ENCODE measurements at places on chromosomes 1 and 21.

DNA sequence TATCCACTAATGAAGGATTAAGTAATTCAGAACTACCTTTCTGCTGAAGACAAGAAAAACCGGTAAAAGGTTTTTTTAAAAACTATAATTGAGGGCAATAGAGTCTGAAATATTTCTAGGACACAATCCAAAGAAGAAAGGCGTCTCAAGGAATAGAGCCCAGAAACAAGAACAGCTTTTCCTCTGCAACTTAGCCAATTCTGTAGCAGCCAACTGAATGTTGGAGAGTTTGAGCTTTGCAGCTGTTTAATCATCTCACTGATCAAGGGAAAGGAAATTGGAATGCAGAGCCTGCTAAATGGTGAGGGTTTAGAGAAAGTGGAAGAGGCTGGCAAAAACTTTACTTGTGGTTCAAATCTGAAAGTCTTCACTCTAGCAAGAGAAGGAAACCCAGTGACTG is 818.9 kb downstream of the KCNT2 start:
- DNase-seq = no peak

DNA sequence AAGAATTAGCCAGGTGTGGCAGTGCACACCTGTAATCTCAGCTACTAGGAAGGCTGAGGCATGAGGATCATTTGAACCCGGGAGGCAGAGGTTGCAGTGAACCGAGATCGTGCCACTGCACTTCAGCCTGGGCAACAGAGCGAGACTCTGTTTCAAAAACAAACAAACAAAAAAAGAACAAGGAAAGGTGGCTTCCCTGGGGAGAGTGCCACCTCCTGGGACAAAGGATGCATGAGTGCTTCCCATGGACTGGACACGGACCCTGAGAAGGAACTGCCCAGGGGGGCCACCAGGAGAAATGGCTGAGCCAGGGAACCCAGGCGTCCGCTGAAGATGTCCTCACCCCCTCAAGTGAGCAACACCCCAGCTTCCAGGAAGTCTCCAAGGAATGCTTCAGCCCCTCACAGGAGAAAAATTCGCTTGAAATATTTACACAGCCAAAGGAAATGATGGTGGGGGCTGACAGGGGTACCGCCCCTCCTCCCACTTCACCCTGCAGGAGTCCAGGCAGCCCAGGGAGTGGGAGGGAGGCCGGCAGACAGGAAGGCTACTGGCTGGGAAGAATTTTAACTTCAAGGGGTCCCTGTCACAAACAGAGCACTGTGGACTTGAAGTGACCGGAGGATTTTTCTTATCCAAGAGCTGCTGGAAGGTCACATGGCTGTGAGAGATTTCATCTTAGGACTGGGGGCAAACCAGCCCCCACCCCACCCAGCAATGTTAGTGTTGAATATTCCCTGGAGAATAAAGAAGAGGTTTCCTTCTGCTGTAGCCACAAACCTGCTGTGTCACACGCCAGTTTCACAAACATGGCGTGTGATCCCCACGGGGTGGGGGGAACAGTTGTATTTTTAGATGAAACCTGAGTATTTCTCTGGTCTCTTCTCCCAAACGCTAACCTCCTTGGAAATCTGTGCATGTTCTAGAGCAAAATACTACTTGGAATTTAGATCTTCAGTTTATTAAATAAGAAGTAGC is 90.8 kb upstream of the SLC25A33 start:
- DNase-seq = no peak

- no peak for DNase-seq
Observed at GRCh38 chr1:196387766-196388165, 220.5 kb downstream of the KCNT2 start.

DNA sequence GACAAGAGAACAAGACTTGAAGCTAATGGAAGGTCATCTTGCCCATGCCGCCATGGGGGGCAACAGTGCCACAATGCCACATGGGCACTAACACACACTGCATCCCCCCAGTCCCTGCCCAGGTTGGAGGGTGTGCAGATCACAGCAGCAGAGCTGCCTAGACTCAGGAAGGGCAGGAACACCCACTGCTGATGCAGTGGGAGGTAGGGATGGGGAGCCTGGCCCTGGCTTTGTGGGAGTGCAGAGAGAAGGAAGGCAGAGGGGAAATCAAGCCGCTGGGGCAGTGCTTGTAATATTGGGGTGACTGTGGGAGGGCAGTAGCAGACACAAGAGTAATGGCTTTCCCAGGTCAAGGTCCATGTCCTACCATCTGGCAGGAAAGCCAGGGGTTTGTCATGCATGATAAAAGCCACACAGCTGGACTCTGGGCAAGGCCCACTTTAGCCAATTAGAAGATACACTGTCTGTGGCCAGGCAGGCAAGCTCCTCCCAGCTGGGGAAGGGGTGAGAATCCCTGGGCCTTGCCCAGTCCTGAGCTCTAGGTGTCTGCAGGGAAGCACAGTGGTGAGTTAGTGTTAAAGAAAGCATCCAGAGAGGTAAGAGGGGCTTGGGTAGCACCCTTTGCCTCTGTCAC is 25.4 kb upstream of the MEF2D start:
- no peak for DNase-seq

DNA sequence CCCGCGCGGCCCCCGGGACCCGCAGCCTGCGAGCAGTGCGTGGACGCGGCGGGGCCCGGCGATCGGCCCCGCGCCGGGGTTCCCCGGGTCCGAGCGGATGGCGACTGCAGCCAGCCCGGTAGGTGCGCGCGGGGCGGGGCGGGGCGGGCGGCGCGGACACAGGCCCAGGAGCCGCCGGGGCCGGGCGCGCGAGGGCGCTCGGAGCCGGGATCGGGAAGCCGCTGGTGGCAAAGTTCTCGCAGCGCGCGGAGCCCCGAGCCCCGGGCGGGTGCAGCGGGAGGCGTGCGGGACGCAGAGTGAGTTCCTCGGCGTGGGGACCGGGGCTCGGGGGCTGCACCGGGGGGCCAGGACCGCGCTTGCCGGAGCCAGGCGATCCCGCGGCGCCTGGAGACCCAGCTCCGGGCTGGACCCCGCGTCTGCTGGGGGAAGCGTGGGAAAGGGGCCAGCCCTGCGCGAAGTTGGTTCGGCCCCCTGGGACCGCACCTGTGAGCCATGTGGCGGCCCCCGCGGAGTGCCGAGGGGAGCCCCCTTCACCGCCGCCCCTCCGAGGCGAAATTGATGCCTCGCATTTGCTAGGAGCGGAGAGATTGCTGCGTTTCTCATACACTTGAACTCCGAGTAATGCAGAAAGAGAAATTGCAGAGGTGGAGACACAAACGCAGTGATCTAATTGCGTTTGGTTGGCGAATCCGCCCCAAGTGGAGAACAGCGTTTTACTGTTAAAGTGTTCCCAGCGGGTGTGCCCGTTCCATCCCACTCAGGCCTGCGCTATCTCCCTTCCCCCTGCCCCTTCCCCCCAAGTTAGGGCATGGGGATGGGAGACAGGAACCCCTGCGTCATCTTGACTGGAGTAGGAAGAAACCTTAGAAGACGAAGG is 228.9 kb upstream of the TMEM51 start:
- no peak for DNase-seq

DNA sequence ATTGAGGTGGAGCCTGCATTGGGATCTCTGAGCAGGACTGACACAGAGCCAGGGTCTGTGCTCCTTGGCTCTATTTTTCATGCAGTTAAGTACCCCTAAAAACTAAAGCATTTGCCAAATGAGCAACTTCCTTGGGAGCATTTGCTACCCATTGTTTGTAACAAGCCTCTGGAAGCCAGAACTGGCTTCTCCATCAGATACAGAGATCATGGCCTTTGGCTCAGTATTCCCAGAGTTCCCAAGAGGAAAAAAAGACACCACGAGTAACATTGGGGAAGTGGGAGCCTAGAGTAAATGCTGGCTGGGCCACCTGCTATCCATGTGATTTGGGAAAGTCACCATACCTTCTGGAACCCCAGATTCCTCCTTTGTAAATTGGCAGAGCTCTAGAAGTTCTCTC is 44.8 kb downstream of the OPTC start:
- no peak for DNase-seq

GRCh38 chr21:34576041-34576511 is 38.8 kb downstream of the RCAN1 start:
- no peak for DNase-seq

GRCh38 chr1:151085953-151086559 is 15.5 kb downstream of the GABPB2 start:
- DNase-seq = no peak

GRCh38 chr1:246035060-246035541 is 472.0 kb downstream of the SMYD3 start:
- DNase-seq = no peak

GRCh38 chr1:212794561-212795014 is 2.9 kb downstream of the TATDN3 start:
- DNase-seq = no peak

DNA sequence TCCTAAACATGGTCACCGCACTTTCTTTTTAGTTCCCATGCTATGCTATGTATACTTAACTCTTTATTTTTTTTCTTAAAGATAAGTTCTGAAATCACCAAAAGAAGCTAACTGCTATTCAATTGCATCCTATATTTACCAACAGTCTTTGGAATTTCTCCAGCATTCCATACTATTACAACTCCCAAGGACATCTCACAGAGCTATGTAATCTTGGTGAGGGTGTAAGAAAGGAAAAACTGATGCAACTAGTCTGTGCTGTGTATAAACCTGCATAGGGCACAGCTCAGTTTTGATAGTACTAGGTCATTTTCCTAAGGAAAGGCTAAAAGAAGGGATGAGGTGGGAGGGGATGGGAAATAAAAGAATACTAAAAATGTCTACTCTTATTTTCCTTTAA is 78.0 kb downstream of the PTPN14 start:
- DNase-seq = no peak

- no peak for DNase-seq
Observed at GRCh38 chr1:113388621-113389358, 1.5 kb upstream of the MAGI3 start.

- no peak for DNase-seq
Observed at GRCh38 chr1:229141689-229142377, 129.1 kb upstream of the RAB4A start.

DNA sequence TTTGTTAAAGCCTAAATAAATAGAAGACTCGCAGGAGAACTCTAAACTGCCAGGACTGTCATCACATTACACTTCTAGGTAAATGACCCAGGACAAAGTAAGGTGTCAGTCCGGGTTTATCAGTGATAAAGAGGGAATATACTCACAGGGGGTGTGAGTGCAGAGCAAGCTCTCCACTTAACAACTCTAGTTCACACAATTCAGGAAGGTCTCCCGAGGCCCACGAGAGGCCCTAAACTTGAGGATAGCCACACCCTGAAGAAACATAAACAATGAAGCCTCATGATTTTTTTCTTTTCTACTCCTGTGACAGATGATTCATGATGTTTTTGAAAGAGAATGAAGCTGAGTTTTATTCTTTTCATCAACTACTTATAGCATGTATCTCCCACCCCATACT is 65.6 kb upstream of the EXO1 start:
- no peak for DNase-seq

DNA sequence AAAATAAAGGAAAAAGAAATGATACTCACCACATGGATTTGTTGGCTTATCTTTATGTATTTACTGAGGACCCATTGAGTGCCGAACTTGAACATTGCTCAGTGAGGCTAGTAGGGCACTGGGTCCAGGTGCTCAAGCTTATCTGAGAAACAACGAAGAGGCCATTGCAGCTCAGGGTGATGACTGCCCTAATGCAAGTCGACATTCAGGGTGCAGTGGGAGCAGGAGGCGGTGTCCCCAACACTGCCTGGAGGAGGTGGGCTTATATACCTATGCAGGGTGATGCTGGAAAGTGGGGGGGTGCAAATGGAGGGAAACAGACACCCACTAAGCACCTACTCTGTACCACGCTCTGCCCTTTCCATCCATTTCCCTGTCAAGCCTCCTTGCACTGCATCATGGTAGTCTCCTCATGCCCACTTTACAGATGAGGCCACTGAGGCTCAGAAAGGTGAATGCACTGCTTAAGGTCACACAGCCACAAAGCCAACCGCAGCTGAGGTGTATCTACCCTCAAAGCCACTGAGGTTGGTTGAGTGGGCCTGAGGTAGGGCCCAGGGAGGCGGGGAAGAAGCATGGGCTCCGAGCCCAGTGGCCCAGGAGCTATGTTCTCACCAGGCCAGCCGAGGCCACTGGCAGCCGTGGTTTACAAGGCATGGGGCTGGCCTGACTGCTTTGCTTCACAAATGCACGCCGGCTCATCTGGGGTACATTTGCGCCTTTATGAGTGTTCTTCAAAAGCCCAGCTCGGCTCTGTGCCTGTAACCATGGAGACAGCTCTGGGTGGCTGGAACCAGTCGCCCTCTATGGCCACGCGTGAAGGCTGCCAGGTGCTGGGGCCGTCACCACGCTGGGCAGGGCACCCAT is 103.8 kb downstream of the EPHB2 start:
- DNase-seq = no peak

GRCh38 chr1:37811027-37811655 is 3.1 kb upstream of the YRDC start:
- DNase-seq = no peak

GRCh38 chr1:203619091-203619780 is 7.4 kb upstream of the ATP2B4 start:
- no peak for DNase-seq

DNA sequence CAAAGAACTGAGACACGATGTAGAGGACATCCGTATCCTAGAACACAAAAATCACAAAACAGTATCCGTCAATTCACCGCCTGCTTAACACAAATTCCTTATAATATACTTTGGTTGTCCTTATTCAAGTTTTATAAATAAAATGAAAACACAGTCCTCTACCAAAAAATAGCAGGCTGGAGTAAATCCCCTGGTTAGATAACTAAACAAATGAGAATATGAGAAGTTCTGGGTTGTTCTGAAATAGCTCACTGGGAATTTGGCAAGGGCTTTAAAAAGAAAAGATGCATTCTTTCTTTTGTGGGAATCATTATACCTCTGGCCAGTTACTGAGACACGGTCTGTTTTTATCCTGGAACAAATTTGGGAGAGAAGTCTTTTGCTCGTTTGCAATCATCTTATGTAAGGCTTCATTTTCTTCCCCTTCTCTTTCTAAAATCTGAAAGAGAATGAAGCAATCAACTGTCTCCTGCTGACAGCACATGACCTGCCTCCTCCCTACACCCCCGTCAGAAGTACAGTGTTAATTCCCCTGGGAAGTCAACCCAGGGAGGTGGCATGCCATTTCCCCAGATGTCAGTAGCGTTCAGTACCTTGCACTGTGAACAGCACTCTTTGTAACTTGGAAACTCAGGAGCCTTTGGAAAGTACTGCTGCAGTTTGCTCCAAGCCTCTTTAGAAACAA is 37.1 kb upstream of the RAP1GAP start:
- no peak for DNase-seq

- DNase-seq = no peak
Observed at GRCh38 chr1:58065520-58065919, 481.0 kb downstream of the OMA1 start.

GRCh38 chr1:24743404-24744211 is 1.6 kb upstream of the CLIC4 start:
- DNase-seq = no peak

DNA sequence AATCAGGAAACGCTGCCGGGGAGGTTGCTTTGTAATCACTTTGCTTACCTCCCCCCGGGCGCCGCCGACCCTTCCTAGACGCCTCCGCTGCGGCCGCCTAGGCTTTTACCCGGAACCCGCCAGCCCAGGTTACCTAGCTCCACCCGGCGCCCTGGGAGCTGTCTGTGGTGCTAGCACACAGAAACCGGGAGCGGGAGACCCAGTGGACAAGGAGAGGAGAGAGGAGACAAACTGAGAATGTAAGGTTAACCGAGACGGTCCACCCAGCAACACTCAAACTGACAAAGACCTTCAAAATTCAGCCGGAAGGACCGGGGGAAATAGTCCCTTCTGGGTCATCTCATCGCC is 9.8 kb downstream of the BARHL2 start:
- no peak for DNase-seq
